ENCODE measurements at places on chromosomes 4 and X.

GRCh38 chr4:76377481-76377901, 43.5 kb downstream of the CCDC158 start:
- no peak for DNase-seq

DNA sequence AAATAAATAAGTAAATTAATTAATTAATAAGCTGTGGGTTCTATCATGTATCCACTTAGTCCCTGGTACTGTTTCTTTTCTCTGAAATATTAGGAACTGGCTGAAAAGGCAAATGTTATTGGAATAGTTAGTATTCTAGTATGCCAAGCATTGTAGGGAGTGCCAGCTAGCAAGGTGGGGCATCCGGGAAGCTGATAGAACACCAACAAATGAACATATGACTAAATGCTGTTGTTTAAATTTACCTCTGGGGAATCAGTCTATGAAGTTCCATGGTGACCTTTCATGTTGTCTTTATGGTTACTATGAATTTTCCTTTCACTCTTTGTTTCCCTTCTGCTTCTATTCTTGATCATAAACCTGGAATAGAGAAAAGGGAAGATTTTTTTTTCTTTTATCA, 32.7 kb downstream of the NUDT6 start:
- DNase-seq: no peak

DNA sequence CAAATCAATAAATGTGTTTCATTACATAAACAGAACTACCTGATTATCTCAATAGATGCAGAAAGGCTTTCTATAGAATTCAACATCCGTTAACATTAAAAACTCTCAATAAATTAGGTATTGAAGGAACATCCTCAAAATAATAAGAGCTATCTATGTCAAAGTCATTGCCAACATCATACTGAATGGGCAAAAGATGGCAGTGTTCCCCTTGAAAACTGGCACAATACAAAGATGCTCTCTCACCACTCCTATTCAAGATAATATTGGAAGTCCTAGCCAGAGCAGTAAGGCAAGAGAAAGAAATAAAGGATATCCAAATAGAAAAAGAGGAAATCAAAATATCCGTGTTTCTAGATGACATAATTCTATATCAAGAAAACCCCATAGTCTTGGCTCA, 466.4 kb downstream of the MAGEE1 start:
- DNase-seq: no peak

- no peak for DNase-seq
These were observed 90.7 kb downstream of the WFS1 start for GRCh38 chr4:6360385-6360784.

- DNase-seq: no peak
These were observed 20.3 kb downstream of the CLRN2 start for GRCh38 chr4:17535242-17535641.

DNA sequence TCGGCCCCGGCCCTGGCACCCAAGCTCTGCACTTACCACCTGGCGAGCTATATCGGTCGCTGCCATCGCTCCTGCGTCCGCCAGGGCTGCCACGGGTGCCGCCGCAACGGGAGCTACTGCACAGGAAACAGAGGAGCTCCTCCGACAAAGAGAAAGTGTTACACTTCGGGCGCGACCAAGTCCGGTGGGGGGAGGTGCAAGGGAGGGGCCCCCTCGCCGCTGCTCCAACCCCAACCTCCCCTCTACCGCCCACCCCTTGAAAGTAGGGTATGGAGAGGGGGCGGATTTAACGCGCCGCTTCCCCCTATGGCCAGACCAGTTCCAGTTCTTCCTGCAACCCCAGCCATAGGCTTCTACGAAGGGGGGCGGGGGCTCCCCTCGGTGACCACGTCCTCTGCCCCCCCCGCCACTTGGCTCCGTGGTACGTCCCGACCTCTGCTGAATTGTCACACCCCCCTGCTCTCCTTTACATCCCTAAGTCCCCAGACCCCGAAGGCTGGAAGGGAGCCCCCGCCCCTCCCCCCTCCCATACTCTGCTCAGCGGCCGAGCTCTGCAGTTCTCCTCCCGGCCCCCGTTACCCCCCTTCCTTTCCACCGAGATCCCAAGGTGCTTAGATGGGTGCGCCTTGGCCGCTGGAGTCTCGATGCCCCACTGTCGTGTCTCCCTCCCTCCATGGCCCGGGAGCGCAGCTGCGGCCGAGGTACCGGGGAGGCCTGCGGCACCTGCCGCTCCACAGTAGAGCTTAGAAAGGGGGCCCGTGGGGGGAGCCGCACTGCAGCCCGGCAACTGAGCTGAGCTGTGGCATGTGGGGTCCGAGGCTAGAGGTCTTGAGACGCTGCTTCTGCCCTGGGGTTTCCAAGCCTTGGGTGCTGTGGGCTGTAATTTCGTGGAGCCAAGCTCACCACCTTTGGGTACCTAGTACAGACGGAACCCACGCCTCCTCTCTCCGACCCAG, at the start of gene SEPTIN6:
Gene SEPTIN6 (minus strand): TSS at position 129 of the 956 bp plus-strand sequence. CDS start 63 bp downstream, at position 66.
- peak; percentile 69 for DNase-seq

DNA sequence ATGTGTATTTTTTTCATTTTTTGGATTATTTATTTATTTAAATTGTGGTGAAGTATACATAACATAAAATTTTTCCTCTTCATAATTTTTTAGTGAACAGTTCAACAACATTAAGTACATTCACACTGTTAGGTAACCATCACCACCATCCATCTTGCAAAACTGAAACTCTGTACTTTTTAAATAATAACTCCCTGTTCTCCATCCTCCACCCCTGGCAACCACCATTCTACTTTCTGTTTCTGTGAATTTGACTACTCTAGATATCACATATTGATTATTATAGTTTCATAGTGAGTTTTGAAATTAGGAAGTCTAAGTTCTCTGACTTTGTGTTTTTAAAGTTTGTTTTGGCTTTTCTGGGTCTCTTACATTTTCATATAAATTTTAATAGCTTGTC, 89.3 kb upstream of the STX18 start:
- no peak for DNase-seq

Measured in stimulated activated CD4-positive, alpha-beta T cell treated with anti-CD3 and anti-CD28 coated beads, Interleukin-12 subunit alpha, Interleukin-12 subunit beta, amount 100 ng/mL, for 24 hours (primary cell).